ENCODE measurements at places on chromosomes 12 and 14.

GRCh38 chr14:41642367-41642766 is 35.7 kb downstream of the LRFN5 start:
- no peak for DNase-seq

- no peak for DNase-seq
Measured at GRCh38 chr14:79281244-79282152, 929.8 kb downstream of the DIO2 start.

- no peak for DNase-seq
Measured at GRCh38 chr12:124852329-124852831, 11.3 kb downstream of the SCARB1 start.

DNA sequence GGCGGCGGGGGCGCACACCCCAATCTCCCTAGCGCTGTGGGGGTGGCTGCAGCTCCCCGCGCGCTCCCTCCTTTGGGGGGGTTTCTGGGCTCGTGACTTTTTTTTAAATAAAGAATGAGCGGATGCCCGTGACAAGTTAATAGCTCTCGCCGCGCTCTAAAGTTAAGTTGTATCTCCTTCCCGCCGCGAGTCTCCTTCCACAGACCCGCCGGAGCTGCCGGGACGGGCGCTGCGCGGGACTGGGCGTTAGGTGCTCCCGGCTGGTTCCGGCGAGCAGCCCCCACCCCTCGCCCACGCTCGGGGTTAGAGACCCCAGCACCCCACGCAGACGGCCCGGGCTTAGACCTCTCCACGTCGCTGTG is 82.6 kb upstream of the HMGA2 start:
- DNase-seq, result no peak

GRCh38 chr12:19576506-19577280 is 137.4 kb downstream of the AEBP2 start:
- DNase-seq, result no peak

DNA sequence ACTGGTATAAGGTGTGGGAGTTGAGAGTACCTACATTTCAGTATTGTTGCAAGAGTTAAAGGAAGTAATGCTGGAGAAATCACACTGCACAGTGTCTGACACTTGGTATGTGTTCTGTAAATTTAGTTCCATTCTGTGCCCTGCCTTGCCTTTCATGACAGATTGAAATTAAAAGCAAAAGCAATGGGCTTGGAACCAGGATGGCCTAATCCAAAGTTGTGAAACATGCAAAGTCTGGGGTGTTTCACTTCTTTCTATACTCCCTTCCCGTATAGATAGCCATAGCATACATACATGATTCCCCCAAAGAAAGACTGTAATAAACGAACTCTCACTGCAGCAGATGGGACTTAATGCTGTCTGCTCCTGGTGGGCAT is 281.1 kb downstream of the NRXN3 start:
- DNase-seq, result no peak

All from stimulated activated CD8-positive, alpha-beta memory T cell treated with anti-CD3 and anti-CD28 coated beads, Interleukin-7, amount 100 ng/mL, for 1 hour (primary cell).